Fibroblast of gingiva (primary cell): ENCODE measurements at places on chromosomes 4 and X.

DNA sequence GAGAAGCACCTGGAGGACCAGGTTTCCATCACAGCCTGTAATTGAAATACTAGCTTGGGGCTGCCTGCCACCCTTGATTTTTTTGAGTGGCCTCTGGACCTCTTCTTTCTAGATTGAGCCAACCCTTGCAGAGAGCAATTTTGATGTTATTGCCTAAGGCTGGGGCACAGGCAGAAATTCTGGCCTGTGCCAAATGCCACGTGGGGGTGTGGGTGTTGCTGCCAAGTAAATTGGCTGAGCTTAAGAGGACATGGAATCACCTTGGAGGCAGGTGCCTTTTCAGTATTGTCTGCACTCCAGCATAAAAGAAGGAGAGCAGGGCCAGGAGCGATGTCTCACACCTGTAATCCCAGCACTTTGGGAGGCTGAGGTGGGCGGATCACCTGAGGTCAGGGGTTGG is 286.1 kb upstream of the PRPS2 start:
- DNase-seq = no peak

DNA sequence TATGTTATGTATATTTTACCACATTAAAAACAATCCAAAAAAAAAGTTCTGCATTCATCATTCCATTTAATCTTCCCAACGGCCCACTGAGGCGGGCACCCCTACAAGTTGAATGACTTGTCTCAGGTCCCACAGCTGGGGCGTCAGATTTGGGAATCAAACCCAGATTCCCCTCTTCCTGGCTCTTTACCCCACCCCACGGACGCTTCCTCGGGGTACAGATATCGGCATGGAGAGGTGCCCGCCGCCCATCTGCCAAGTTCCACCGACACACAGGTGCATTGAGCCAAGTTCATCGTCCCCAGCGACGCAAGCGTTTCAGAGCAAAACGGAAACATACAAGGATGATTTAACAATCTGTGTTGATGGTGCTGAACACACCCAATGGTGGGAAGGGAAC is 36.9 kb upstream of the MAN2B2 start:
- no peak for DNase-seq

GRCh38 chr4:168759321-168759720 is 250.7 kb downstream of the CBR4 start:
- no peak for DNase-seq

DNA sequence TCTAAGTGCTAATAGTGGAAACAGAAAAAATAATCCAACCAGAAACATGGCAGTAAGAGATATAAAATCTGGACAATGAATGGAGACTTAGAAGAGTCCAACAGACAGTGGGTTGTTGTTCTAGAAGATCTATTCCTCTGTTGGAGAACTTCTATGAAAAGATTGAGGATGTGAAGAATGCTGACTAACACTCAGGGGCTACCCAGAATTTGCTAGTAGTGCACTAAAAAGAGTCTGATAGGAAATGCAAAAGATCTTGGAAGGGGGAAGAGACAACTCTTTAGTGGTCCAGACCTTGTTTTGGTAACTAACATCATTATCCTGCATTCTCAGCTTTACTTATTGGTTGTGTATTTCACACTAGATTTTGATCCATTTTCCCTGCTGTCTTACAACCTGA is 77.9 kb downstream of the SMARCA1 start:
- DNase-seq = no peak

DNA sequence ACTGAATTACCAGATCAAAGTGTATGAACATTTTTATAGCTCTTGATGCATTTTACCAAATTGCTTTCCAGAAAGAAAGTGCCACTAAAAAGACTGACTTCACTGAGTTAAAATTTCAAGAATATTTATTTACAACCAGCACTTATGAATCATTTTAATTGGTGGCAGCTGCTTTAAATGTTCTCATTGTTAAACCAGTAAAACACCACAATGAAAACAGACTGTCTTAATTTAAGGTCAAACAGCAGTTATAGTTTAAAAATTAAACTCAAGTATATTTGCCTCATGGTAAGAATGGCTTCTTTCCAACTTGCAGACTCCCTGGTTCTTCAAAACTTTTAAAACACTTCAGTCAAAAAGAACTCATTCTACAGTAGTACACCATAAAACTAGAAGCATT is 36.9 kb downstream of the AMMECR1 start:
- DNase-seq = peak; percentile 76

DNA sequence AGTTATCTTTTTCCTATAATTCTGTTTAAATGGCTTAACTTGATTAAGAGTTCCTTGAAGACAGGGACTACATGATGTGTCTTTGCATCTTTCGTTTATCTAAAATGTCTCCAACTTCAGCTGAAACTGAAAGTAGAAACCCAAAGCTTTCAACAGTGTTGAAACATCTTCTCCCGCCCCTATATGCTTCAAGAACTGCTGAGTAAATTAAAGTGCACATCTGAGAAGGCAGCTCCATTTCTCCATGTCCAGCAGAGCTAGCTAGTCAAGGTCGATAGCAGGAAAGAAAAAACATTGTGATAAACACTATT is 185.7 kb upstream of the TBL1X start:
- peak; percentile 34 for DNase-seq

DNA sequence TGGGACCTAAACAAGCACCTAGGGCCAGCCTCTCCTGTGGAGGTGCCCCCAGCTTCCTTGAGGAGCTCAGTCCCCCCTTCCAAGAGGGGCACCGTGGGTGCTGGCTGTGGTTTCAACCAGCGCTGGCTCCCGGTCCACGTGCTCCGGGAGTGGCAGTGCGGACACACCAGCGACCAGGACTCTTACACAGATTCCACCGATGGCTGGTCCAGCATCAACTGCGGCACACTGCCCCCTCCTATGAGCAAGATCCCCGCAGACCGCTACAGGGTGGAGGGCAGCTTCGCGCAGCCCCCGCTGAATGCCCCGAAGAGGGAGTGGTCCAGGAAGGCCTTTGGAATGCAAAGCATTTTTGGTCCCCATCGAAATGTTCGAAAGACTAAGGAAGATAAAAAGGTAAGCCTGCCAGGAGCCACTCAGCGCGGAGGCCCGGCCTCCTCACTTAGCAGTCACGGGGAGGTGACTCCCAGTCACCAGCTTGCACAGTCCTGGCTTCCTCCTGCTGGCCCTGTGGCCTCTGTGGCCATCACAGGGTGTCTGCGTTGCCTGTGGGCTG is 24.9 kb downstream of the RGS12 start:
- no peak for DNase-seq

DNA sequence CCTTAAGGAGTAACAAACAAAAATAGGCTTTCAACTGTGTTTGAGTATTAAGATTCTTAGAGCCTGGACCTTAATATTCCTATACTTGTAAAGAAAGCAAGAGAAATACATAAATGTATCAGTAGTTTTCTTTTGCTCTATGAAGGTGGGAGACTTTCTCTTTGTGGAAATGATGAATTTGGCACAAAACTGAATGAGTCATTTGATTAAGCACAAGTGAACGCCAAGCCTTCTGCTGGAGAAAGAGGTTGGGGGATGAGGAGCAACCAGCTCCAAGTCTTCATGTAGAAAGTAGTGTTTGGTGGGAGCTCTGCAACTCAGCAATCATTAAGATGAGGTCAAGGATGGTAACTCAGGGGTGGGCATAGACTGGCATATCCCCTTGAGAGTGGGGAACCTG is 49.6 kb downstream of the MEPE start:
- DNase-seq = no peak

- no peak for DNase-seq
Measured at GRCh38 chrX:67652543-67652942, 108.7 kb downstream of the AR start.

- peak; percentile 95 for DNase-seq
Measured at GRCh38 chr4:17058916-17059741, 160.7 kb upstream of the LDB2 start.

DNA sequence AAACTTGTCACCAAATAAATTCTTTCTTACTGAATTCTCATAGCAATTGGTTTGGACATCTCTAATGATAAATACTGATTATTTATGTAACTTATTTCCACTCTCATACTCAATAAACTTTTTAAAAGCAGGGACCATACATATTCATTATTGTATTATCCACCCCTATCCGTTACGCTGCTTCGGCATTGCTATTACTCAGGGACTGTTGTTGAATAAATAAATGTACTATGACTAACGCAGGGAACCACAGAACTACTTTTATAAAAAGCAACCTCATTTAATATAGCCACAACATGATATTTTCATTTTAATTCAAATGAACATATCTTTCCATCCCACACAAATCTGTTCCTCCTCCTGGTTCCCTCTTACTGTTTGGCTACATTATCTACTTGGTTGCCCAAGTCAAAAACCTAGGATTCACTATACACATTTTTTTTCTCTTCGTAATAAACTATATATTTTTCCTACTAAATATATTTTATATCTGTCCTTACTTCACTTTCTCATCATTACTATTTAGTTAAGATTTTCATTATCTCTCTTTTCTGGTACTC is 14.9 kb upstream of the ANKRD50 start:
- no peak for DNase-seq

DNA sequence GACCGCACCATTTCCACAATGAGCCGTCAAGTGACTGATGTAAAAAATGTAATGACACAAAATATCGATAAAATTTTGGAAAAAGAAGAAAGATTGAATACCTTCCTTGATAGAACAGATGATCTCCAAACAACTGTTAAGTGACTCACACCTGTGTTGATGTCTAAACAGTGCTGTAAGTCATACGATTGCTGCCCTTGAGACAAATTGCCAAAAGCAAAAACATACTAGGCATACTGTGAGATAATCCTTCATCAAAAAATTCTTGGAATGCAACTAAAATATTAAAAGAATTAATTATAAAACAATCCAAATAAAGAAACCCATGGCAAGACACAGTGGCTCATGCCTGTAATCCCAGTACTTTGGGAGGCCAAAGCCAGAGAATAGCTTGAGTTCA is 53.4 kb downstream of the HNRNPD start:
- no peak for DNase-seq

GRCh38 chr4:182240161-182241130 is 2.8 kb upstream of the TENM3 start:
- DNase-seq = no peak

- no peak for DNase-seq
Measured at GRCh38 chr4:53705151-53705764, 114.0 kb upstream of the LNX1 start.

GRCh38 chr4:111221371-111221770 is 598.5 kb upstream of the PITX2 start:
- DNase-seq = no peak

- no peak for DNase-seq
Measured at GRCh38 chr4:66307641-66308438, 637.6 kb upstream of the EPHA5 start.

DNA sequence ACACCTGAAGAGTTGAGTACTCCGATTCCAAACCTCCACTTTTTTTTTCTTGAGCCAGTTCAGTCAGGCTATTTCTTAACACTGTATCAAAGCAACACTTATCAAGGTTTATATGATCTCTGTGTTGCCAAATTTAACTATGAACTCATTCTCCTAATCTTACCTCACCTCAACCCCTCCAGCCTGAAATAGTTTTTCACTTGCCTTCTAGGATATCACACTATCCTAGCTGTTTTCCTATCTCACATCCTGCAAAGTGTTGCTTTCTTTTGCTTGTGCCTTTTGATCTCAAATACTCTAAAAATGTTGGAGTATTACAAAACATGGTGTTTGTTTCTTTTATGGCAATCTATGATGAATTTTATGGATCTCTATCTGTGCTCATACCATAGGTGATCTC is 415.0 kb downstream of the CFAP47 start:
- DNase-seq = no peak

DNA sequence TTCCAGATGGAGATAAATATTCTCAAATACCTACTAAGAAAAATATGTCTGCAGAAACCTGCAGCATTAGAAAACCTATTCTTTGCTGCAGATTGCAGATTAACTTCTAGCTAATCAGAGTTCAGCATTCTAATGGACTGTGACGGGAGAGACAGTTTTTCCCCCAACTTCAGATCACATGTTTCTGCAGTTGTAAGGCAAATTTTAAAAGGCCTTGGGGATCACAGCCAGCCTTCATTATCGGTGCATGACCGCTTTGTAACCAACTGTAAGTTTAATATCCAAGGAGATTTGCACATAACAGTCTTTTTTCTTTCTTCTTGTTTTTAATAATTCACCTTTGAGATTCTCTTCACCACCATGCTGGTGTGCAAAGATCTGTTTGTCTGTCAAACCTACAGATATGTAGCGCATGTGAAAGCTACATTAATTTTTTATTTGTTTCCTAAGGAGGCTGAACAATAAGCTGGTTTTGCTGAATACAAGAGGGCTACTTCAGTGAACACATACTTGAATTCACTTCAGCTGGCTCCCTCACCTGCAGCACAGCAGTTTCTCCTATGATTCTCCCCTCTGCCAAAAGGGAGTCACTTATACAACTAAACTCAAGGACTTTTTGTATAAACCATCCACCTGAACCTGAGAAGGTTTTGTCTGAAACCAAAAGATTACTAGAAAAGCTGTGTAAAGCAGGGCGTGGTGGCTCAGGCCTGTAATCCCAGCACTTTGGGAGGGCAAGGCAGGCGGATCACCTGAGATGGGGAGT is 488.5 kb downstream of the RPA4 start:
- DNase-seq = no peak

GRCh38 chrX:55715847-55716246 is 1.7 kb upstream of the RRAGB start:
- no peak for DNase-seq

DNA sequence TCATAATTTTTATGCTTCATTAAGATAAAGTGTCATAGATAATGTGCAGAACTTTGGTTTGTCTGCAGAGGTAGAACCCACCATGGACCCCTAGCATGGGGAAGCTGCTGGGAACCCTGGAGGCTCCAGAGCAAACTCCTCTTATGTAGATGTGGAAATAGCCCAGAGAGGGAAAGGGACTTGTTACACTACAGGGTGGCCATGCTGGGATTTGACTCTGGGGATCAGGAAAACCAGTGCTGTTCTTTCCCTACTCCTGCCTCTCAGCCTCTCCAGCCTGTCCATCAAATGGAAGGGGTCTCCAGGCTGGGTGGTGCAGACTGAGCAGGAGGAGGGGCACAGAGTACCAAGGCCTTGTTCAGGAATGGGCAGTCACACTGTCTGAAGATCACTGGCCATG is 54.2 kb downstream of the MSX1 start:
- DNase-seq = no peak

GRCh38 chr4:140361099-140361498 is 12.3 kb upstream of the SCOC start:
- no peak for DNase-seq

GRCh38 chr4:83046693-83047473 is 11.9 kb downstream of the COPS4 start:
- DNase-seq = no peak

- peak; percentile 44 for DNase-seq
Measured at GRCh38 chr4:137608085-137608484, 75.8 kb upstream of the PCDH18 start.

- no peak for DNase-seq
Measured at GRCh38 chr4:103754844-103755243, 35.1 kb upstream of the TACR3 start.
